ENCODE measurements at places on chromosomes 7 and 10.
A peak's percentile ranks its signal among the peaks of the same experiment; 100 is the strongest.

GRCh38 chr7:990352-990932 is 7.5 kb downstream of the CYP2W1 start:
- DNase-seq: no peak

- DNase-seq: no peak
Observed at GRCh38 chr10:89240519-89240918, 11.1 kb downstream of the LIPA start.

DNA sequence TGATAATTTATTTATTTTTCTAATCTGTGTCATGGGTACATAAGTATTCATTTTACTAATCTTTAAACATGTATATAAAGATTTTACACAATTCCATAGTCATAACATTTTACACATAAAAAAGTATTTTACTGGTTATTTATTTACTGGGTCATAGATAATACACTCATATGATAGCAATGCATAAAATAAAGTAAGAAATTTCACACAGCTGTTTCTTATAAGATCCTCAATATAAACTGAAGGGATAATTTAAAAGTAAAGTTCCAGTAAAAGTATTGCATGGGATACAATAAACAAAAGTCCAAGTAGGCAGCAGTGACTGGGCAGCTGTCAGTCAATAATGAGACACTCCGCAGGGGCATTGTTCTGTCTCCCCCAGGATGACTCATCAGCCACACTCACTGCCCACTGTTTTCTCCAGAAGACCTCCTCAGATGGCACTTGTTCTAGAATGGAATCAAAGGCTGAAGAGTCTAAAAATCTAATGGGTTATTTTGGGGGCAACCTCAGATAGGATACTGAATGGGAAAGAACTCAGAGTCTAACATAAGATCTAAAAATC is 32.7 kb downstream of the DPY19L1 start:
- DNase-seq: peak; percentile 24

DNA sequence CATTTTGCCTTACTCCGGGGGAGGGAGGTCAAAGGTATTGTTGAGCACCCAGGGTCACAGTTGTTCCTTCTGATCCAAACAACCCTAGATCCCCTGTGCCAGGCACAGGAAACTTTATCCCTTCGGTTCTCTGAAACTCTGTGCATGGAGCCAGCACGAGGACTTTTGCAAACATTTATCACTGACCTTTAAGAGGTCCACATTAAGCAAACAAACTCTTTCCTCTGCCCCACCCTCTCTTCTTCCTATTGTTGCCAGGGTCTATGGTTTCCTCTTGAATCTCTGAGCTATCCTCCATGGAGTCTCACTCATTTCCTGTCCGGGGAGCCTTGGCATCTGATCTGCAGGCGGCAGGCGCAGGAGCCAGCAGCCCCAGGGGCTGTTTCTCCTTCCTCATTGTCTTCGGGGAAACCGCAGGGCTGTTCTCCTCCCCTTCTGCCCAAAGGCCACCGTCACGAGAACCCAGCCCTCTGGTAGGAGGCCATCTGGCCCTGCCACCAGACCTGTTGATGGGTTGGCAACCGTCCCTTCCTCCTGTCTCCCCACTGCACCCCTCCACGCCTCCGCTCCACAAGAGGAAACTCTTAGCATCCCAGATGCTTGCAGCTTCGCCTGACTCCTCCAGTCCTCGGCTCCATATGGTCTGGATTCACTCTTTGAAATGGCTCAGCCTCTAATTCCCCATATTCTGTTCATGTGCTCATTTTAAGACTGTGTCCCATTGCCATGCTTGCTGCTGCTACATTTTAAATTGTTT is 327.3 kb upstream of the NRP1 start:
- DNase-seq: peak; percentile 97

DNA sequence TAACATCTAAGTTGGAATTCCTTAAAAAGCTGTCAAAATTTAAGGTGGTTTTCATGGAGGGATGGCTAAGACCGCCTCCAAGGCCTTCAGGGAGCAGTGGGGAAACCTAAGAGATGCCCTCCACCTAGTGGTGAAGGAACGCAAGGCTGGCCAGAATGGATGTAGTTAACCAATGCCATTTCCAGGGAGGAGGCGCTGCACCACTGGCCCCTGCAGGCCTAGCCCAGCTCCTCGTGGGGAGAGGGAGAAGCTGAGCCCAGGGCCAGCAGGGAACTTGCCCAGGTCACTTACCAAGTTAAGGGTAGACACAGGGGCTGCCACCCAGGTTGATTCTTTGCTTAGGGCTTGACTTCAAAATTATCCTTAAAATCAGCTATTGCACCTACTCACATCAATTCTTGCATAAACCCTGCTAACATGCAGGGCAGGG is 32.0 kb downstream of the FIGNL1 start:
- DNase-seq: peak; percentile 84

DNA sequence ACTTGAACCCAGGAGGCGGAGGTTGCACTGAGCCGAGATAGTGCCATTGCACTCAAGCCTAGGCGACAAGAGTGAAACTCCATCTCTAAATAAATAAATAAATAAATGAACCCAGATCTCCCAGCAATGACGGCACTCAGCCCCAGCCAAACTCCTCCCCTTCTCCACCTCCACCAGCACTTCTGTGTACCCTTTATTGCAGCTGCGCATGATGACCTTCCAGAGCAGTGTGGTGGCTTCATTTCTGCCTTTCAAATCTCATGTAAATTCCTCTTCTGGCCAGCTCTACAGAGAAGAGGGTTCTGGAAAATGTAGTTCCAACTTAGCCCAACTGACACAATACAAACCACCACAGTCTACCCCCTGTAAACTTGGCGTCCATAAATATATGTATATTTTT is 108.5 kb downstream of the SLC37A3 start:
- DNase-seq: no peak

DNA sequence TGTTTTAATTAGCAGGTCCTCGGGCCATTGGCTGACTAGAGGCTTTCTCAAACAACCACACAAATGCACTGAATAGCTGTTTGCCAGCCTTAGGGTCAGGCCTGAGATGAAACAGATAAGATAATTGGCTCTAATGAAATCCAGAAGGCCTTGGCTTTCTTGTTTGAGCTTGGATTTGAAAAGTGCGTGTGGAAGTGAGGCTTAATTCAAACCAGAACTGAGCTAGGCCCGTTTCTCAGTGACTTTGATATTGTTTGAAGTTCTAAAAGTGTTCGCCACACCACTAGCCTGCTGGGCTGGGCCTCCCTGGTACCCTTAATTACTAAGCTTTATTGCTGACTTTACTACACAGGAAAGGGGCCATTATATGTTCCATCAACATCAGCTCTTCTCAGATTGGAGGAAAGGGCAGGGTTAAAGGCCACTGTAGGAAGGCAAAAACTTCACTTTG is 270.6 kb downstream of the TWIST1 start:
- DNase-seq: no peak

- no peak for DNase-seq
Observed at GRCh38 chr10:104057717-104058116, 28.0 kb downstream of the COL17A1 start.

GRCh38 chr7:44858161-44858560 is 10.3 kb upstream of the H2AZ2 start:
- no peak for DNase-seq

DNA sequence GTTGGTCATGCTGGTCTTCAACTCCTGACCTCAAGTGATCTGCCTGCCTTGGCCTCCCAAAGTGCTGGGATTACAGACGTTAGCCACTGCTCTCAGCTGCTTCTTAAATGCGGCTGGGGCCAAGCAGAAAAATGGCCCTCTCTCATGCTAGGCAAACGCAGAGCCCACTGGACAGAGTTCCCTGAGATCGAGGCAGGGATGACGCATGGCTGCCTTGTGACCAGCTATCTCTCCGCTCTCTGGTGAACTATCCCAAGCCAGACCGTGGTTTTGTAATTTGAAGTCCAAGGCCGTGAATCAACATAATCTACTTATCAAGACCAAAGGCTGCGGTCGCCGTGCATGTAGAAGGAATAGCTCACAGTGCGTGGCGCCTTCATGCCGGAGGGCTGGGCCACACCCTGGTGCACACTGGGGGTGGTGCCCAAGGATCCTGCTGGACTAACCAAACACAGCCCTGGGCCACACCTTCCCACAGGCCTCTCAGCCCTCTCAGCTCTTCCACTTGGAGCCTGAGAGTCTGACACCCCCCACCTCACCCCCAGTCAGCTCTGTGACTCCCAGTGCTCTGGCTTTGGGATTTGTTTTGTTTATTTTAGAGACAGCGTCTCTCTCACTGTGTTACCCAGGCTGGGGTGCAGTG is 88.1 kb upstream of the CUX1 start:
- DNase-seq: peak; percentile 93

- no peak for DNase-seq
Observed at GRCh38 chr7:126016722-126017121, 1087.1 kb upstream of the POT1 start.

DNA sequence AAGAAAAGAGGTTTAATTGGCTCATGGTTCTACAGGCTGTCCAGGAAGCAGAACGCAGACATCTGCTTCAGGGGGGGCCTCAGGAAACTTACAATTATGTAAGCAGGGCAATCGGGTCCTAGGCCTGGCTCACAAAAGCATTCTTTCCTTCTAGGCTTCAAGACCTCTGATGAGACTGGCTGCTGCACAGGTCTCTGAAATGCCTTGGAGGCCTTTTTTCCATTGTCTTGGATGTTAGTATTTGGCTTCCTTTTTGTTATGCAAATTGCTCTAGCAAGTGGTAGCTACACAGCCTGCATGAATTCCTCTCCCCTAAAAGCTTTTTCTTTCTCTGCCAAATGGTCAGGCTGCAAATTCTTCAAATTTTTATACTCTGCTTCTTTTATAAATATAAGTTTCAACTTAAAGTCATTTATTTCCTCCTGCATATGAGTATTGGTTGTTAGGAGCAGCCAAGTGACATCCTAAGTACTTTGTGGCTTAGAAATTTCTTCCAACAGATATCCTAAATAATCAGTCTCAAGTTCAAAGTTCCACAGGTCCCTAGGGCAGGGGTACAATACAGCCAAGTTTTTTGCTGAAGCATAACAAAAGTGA is 83.1 kb upstream of the SEMA3A start:
- DNase-seq: no peak

DNA sequence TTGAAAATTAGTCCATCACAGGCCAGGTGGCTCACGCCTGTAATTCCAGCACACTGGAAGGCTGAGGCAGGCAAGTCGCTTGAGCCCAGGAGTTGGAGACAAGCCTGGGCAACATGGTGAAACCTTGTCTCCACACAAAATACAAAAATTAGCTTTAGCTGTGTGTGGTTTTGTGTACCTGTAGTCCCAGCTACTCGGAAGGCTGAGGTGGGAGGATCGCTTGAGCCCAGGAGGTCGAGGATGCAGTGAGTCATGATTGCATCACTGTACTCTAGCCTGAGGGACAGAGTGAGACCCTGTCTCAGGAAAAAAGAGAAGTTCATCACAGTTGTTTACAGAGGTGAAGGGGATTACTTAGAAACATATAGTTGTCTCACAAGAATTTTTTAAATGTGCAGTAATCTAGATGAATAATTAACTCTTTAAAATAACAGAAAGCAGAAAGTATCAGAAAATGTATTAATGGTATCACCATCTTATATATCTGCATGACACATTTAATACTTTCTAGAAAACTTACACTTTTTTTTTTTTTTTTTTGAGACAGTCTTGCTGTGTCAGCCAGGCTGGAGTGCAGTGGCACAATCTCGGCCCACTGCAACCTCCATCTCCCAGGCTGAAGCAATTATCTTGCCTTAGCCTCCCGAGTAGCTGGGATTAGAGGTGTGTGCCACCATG is 8.9 kb downstream of the LCOR start:
- no peak for DNase-seq

DNA sequence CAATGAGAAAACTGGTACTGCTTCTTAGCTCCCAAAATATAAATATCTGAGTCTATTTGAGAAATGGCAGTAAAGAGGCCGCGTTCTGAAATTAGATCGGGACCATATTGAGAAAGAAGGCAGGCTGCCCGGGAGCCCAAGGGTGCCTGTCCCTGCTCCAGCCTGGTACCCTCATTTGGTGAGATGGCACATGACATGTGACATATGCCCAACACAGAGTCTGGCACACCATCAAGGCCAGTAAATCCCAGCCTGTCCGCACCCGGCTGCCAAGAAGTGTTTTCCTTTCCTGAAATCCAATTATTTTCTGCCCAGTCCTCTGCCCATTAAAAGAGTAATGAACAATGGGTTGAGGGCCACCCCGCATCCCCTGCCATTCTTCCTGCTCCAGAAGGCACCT is 66.4 kb downstream of the CDH23 start:
- no peak for DNase-seq

DNA sequence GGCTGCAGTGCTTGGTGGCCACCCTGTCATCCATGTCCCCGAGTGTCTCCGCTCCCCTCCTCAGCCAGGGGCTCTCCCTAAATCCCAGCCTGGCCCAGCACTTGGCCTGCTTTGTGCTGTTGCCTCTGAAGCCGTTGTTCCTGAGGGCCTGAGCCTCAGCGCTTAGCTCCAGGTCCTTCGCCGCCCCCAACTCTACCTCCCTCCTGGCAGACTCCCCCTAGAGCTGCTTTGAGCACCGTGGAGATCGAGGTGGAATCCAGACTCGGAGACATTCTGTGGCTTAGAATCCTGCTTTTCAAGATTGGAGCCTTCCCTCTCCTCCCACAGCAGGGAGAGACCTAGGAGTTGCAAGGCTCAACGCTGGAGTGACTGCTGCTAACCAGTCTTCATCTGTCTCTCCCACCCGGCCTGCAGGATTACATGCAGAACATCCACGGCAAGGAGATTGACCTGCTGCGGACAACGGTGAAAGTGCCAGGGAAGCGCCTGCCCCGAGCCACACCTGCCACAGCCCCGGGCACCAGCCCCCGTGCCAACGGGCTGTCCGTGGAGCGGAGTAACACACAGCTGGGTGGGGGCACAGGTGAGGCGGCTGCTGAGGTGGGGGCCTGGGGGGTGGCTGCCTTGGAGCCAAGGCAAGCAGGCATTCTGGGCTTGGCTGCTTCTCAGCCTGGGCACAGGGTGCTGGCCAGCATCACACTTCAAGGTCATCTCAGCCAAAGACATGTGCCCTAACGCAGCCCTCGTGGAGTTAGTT is 33.3 kb downstream of the GBX1 start:
- no peak for DNase-seq

DNA sequence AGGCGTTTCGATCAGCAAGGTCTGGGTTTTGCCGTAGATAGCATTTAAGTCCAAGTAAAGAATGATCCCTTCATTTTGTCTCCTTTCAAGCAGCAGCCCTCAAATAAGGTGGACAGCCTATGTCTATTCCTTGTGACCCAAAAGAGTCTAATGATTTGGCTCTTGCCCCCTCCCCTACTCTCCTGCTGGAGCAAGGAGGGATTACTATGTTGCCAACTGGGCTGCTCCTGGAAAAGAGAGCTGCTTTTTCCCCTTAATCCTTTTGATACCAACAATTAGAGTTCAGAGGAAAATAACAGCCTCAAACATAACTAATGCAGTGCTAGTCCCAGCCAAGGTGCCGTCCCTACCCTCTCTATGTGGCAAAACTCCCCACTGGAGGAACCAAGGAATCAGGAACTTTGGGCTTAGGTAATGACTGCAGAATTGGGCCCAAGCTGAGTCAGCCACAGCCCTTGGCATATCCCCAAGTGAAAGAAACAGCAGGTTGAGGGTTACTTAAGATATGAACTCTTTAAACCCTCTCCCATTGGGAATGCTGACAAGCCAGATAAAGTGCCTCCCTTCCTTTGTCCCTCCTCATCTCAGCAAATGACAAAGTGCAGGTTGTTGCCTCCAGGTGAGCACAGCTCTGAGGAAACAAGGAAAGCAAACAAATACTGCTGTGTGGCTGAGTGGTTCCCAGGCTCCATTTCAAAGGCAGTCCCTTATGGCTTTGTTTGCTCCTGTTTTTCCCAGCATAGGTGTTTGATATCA is 643.7 kb downstream of the INHBA start:
- DNase-seq: no peak

GRCh38 chr10:116752563-116752962 is 10.2 kb upstream of the HSPA12A start:
- no peak for DNase-seq

Data from cardiac fibroblast (primary cell).